ENCODE measurements at places on chromosomes 13 and 19.

- peak; percentile 57 for DNase-seq
Observed at GRCh38 chr19:47446534-47447469, 24.9 kb downstream of the SLC8A2 start.

GRCh38 chr19:47272448-47273312 lies 2.0 kb upstream of the INAFM1 start:
- no peak for DNase-seq

- no peak for DNase-seq
Observed at GRCh38 chr19:51124729-51125128, at the start of gene SIGLEC9. SIGLEC9 (plus strand) TSS chr19:51124906; CDS start chr19:51124975, 69 bp downstream.

DNA sequence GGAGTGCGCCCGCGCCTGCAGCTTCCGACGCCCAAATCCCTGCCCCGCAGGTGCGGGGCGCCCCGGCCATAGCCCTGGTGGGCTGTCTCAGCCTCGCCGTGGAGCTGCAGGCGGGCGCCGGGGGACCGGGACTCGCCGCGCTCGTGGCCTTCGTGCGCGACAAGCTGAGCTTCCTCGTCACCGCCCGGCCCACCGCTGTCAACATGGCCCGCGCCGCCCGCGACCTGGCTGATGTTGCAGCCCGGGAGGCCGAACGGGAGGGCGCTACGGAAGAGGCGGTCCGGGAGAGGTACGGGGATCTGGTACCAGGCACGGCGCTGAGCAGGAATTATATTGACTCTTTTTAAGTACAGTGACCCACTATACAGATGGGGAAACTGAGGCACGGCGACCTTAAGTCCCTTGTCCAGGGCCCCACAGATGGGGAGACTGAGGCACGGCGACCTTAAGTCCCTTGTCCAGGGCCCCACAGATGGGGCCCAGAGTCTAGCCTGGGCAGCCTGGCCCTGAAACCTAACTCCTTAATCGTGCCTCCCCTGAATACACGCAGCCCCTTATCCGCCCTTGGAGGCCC lies 586 bp downstream of the MRI1 start:
- peak; percentile 60 for DNase-seq

- no peak for DNase-seq
Observed at GRCh38 chr19:30054210-30054609, 112.2 kb downstream of the URI1 start.

GRCh38 chr19:35484252-35485036 lies 5.8 kb downstream of the KRTDAP start:
- no peak for DNase-seq

DNA sequence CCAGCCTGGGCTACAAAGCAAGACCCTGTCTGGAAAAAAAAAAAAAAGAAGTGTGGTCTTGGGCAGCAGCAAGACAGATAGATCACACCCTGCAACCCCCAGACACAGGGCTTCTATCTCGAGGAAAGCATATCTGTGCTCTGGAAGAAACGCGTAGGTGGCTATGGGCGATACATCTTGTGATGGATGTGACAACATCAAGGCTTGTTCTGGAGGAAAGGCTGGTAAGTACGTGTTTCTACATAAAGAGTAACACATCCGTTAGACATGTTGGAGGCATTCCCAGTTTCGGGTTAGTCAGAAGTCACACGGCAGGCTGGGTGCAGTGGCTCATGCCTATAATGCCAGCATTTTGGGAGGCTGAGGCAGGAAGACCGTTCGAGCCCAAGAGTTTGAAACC lies 6.6 kb upstream of the DHDH start:
- DNase-seq: peak; percentile 28

GRCh38 chr13:24564881-24565280 lies 52.3 kb upstream of the PARP4 start:
- DNase-seq: no peak

GRCh38 chr13:101930331-101930730 lies 471.5 kb downstream of the FGF14 start:
- no peak for DNase-seq
